T-helper 2 cell (primary cell): ENCODE measurements at places on chromosomes 7 and 10.

GRCh38 chr10:71421075-71421434, 24.3 kb downstream of the CDH23 start:
- no peak for DNase-seq

GRCh38 chr7:149552799-149553198, 55.2 kb upstream of the ZNF746 start:
- DNase-seq: no peak

DNA sequence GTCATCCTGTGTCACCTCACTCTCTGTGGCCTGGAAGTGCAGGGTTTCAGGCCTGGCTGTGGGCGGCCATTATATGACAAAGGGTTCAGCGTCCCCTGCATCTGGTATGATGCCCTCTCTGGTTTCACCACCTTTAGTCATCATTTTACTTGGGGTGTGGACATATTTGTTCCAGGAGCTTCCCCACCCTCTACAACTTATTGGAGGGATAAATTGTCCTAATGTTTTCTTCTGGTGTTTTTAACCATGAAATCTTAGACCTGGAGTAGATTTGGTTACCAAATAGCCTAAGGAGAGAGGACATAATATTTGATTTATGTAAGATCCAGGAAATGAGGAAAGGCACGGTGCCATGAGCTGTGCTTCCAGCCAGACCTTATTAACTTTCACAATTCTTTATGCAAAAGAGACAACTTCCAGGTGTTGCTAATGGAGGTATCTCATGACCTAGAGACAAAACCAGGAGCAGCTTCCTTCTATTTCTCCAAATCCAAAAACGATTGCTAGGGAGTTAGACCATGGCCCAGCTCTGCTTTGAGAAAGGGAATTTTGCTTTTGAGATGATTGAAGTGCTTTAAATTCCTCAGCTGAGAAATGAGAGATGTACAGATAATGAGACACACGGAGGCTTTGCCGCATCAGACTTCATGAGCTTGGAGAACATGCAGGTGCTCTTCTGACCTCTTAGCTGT, 20.9 kb downstream of the WBP1L start:
- no peak for DNase-seq

DNA sequence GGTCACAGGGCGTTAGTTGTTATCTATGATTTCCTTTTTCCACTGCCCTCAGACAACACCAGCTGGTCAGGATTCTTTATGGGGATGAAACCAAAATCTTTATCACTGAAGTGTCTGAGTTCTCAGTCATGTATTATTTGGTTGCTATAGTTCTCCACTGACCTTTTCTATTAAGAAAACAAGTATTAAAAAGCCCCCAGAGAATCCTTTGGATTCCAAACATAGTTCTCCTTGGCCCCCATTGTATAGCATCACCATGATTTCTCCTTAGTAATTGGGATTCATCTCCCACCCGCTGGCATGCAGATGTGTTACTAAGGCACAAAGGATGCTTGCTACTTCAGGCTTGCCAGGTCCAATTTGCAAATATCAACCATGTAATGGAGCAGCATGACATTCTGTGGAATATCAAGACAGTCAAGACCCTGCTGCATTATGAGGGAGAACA, 94.3 kb downstream of the IQUB start:
- DNase-seq: no peak

GRCh38 chr10:52779541-52780390, 7.2 kb upstream of the MBL2 start:
- no peak for DNase-seq

- DNase-seq: no peak
These were observed 10.7 kb downstream of the CCDC6 start for GRCh38 chr10:59895629-59896116.

GRCh38 chr7:4191046-4191445, 491.0 kb upstream of the FOXK1 start:
- DNase-seq: no peak

DNA sequence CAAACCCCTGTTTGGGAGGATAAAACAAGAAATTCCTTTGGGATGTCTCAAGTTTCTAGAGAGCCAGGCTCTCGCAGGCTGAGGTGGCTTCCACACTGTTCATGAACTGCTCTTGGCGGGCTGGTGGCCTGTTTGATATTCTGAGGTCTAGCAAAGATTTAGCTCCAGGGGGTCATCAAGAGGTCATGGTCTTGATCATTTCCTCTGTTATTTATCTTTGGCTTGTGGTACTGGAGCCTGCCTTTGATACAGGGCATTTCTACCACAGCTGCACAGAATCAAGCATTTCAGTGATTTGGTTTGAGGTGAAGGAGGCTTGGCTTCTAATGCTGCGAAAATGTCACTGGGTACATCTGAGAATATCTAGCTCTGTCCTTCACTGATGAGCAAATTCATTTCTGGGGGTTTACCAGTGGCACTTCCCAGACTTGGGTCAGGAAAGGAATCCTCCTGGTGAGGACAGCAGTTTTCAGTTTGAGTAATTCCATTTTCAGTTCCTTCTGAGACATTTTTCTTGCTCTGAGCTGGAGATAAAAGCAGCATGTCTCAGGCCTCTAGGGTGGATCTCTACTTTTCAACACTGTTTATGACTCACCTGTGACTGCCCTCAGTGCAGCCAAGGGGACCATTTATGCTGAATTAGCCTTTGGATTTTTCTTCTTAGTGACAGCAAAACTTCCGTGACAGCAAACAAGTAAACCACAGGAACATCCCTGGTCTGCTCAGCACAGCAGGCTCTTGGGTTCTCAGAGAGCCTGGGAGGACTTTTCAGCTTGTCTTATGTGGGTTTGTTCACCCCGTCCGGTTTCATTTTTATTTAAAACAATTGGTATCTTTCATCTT, 312.0 kb downstream of the RNLS start:
- no peak for DNase-seq

GRCh38 chr10:59177031-59177797, 771 bp downstream of the PHYHIPL start:
- peak; percentile 3 for DNase-seq

GRCh38 chr10:123357421-123357930, 203.3 kb downstream of the BUB3 start:
- no peak for DNase-seq

DNA sequence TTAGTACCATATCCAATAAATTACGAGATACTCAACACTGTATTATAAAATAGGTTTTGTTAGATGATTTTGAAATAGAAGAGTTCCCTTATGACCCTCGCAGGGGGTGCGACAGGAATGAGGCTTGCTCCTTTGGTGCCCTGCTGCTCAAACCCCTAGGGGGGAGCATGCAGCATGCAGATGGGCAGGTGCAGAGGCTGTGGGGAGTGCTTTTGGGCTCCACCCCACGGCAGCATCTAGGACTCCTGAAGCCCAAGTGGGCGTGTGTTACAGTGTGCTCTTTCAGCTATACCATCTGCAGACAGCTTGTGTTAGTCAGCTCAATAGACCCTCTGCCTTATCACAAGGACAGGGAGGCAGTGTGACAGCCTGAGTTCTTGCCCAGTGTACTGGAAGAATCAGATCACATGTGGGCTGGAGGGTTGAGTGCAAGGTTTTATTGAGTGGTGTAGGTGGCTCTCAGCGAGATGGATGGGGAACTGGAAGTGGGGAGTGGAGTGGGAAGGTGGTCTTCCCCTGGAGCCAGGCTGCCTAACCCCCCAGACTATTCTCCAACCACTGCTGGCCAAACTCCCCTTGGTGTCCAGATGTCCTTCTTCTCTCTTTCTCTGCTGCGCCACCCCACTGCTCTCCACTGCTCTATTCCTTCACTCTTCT, 3.1 kb upstream of the MRC1 start:
- no peak for DNase-seq

DNA sequence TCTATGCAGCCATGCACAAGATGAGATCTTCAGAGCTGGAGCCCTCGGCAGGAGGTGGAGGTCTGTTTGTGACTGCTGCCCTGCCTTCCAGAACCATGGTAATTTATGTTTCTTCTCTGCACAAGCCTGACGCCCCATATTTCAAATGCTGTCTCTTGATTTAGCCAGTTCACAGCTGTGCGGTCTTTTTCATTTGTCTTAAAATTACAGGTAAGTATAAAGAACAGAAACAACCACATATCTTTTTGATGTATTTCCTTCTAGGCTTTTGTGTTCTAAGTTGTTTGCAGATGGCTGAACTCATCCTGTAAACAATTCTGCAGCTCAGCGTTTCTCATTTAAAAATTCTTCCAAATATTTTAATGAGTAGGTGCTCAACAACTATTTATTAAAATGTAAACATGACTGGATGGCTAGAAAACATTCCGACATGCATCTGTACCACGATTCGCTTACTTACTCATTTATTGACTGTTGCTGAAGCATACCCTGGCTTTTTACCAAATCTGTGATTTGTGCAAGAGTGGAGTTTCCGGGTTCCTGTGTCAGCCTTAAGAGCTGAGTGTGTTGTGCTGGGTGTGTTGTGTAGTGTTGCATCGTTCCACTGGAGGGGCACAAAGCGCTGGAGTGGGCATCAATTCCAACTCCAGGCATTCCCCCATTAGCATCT, 58.9 kb downstream of the PIP4K2A start:
- DNase-seq: peak; percentile 63

GRCh38 chr10:22305721-22306120, 10.5 kb upstream of the COMMD3 start:
- no peak for DNase-seq

- no peak for DNase-seq
These were observed 406 bp downstream of the SYNPO2L start for GRCh38 chr10:73655257-73655989.

DNA sequence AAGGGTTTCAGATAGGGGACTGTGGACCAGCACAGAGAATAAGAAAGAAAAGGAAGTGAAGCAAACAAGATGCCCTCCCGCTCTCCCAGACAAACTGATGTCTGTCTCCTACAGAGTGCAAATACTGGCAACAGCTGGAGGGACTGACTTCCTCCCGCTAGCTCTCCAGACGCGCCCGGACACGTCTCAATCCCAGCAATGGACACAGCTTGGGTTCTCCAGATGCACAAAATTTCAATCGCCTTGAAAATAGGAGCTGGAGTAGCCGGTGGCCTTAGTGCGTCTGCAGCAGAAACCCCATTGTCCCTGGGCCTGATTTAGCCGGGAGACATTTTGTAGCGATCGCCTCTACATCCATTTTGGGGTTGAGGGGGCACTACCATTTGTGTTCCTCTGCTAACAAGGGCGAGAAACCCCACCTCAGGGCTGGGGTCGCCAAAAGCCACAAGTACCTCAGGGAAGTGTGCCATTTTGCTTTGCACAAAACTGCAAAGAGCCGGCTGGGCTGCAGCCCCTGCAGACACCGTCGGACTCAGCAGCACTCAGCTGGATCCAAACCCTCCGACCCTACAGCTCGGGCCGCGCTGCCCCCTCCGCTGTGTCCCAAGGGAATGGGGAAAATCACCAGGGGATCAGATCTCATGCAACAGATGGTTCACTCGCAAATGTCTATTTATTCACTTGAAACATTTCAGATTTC, 5.9 kb downstream of the CPA2 start:
- no peak for DNase-seq

GRCh38 chr7:981793-982510, 1.0 kb upstream of the CYP2W1 start:
- DNase-seq: no peak

DNA sequence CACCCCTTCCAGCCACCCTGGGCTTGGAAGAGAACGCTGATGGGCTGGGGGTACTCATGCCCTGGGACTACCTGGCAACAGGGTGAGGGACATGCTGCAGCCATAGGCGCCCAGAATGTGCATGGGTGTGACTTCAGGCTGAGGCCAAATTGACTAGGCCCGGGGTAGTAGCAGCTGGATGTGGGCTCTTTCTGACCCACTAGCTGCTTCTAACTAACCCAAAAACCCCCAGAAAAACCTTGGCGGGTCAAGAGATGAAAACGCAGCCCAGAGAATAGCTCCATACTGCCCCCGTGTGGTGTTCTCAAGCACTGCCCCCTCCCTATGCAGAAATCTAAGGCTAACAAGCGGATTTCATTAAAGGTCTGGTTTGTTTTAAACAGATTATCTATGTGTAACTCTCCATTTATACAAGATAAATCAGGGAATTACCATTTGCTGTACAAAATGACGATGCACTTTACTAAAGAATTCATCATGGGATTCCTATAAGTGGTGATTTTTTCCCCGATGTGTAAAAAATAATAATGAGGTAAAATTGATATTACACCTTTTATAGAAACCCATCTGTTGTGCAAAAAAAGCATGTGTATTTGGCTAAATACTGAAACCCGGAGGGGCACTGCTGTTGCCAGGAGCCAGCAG, 4.2 kb downstream of the SMARCD3 start:
- DNase-seq: peak; percentile 63

- no peak for DNase-seq
These were observed 320.4 kb upstream of the SP8 start for GRCh38 chr7:21107101-21107500.

DNA sequence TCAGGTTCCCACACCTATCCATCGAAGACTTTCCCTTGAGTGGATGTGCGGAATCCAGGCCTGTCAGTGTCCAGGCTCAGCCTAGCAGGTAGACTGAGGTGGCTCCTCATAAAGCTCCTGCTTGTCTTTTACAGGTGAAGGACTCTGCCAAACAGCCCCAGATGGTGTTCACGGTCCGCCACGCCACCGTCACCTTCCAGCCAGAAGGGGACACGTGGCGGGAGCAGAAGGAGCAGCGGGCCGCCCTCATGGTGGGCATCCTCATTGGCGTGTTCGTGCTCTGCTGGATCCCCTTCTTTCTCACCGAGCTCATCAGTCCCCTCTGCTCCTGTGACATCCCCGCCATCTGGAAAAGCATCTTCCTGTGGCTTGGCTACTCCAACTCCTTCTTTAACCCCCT, 13.9 kb downstream of the HTR5A start:
- no peak for DNase-seq

- DNase-seq: no peak
These were observed 407.5 kb upstream of the PRKCQ start for GRCh38 chr10:6987536-6987945.

GRCh38 chr10:98338318-98338717, 70.3 kb upstream of the LOXL4 start:
- no peak for DNase-seq

DNA sequence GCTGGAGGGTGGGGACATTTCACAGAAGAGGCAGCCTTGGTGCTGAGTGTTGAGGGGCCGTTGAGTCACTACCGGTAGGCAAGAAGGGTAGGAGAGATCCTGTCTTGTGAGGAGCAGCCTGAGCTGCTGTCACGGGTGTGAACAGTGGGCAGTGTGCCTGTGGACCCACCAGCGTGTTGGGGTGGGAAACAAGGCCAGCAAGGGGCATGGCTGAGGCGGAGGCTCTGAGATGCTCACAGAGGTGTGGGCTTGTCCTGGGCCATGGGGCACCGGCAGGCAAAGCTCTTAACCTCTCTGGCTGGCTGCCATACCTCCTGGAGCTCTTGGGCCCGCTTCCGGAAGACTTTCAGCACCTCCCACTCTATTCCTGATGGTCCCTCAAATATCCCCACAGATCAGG, 33.6 kb upstream of the SMARCD3 start:
- no peak for DNase-seq

GRCh38 chr10:8487346-8487745, 432.9 kb downstream of the GATA3 start:
- no peak for DNase-seq

- no peak for DNase-seq
These were observed 154.6 kb downstream of the FOXP2 start for GRCh38 chr7:114569220-114569619.

DNA sequence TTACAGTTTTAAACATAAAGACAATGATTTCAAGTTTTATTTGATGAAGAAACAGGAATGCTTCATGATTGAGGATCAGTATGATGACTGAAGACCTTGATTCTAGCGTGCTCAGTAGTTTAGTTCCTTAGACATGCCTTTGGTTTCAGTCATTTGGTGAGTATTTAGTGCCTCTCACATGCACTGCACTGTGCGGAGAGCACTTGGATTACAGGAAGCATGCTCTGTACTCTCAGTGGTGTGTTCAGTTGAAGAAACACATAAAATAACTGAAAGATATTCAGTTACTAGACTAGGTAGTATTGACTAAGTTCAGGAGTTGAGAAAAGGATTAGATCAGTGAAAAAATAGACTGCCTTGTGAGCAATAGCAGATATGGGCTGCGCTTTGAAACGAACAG, 25.5 kb downstream of the RBM17 start:
- peak; percentile 54 for DNase-seq
